ENCODE measurements at places on chromosomes 11 and 22.

DNA sequence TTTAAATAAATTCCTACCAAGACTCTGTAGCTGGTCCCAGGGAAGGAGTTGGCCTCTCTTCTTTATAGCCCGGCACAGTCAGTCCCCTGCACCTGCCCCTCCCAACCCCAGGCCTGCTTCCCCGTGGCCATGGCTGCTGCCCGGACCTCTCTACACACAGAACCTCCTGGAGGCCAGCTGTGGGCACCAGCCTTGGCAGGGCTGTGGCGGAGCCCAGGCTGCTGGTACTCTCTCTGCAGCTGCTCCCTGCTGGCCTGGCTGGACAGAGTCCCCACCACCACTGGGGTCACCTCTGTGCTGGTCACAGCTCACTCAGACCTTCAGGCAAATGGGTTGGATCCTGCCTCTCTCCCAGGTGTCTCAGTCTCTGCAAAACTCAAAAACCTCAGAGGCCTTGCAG lies 69.3 kb downstream of the LRP5 start:
- H3K27ac ChIP-seq: no peak overlapping the region
- H3K4me3 ChIP-seq: no peak overlapping the region
- no peak for DNase-seq
- H3K36me3 ChIP-seq: no peaks in the 10 kb centered on the region
- H3K27me3 ChIP-seq: no peaks in the 10 kb centered on the region
- no peaks in the 10 kb centered on the region for H3K4me1 ChIP-seq

DNA sequence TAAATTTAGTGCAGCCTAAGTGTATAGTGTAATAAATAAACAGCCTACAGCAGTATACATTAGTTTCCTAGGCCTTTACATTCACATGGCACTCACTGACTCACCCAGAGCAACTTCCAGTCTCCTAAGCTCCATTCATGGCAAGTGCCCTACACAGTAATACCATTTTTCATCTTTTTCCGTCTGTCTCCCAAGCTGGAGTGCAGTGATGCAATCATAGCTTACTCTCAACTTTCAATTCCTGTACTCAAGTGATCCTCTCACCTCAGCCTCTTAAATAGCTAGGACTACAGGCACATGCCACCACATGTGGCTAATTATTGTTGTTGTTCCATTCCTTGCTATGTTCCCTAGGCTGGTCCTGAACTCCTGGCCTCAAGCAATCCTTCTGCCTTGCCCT lies 54.4 kb downstream of the FCHSD2 start:
- no peak overlapping the region for H3K4me3 ChIP-seq
- no peaks in the 10 kb centered on the region for H3K27me3 ChIP-seq
- no peak overlapping the region for H3K27ac ChIP-seq
- DNase-seq: no peak
- no peaks in the 10 kb centered on the region for H3K4me1 ChIP-seq
- no peaks in the 10 kb centered on the region for H3K36me3 ChIP-seq

DNA sequence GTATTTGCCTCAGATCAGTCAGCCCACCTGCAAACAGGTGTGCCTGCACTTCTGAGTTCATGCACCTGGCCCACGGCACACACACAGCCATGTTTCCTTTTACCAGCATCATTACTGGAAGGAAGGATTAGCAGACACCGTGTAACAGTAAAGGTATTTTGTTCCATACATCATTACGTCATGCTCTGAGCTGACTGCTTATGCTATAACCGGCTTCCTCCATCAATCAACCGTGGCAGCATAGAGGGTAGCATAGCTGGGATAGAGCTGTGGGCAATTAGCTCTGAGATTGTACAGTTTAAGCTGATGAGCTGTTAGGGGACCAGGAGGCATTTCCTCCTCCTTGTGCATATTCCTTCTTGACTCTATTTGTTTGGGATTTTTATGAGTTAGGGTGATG lies 102.4 kb downstream of the ME3 start:
- no peak overlapping the region for H3K4me3 ChIP-seq
- no peak overlapping the region for H3K27ac ChIP-seq
- no peak for DNase-seq
- no peaks in the 10 kb centered on the region for H3K36me3 ChIP-seq

DNA sequence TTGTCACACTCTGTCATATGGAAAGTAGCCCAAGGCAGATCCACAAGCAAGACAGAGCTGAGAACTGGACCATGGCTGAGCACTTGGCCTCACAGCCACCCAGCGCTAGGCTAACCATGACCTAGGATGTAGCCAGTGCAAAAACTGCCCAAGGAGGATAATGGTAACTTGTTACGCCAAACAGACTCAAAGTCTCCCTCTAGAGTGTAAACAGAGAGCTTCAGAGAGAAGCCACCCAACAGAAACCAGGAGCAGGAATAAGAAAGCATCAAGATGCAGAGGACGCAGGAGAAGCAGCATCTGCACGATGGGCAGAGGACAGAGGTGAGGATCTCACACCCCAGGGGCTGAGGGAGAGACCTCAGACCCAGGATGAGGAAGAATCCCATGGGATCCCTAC lies 97.9 kb downstream of the RCN1 start:
- H3K4me3 ChIP-seq: no peak overlapping the region
- no peaks in the 10 kb centered on the region for H3K4me1 ChIP-seq
- H3K27me3 ChIP-seq: no peaks in the 10 kb centered on the region
- no peak for DNase-seq
- H3K27ac ChIP-seq: no peak overlapping the region
- no peaks in the 10 kb centered on the region for H3K36me3 ChIP-seq

DNA sequence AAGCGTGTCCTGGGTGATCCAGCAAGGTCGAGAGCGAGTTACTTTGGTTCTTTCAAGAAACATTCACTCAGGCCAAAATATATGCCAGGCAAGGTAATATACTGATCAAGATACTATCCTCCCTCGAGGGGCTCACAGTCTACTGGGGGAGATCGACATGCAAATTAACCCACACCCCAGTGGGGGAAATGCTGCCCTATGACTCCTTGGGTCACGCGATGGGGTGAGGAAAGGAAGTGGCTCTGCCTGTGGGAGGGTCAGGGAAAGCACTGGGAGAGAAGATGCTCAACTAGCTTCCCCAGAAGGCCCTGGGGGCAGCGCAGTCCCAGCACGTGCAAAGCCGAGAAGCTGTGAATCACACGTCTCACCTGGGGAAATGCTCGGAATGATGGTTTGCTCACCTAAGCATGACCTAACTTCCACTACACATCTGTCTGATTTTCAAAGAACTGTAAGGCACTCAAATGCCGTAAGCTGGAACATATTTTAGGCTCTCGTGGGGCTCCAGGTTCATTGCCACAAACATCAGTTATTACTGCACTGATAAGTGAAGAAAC lies 130.7 kb downstream of the RCN1 start:
- no peaks in the 10 kb centered on the region for H3K27me3 ChIP-seq
- no peaks in the 10 kb centered on the region for H3K4me1 ChIP-seq

DNA sequence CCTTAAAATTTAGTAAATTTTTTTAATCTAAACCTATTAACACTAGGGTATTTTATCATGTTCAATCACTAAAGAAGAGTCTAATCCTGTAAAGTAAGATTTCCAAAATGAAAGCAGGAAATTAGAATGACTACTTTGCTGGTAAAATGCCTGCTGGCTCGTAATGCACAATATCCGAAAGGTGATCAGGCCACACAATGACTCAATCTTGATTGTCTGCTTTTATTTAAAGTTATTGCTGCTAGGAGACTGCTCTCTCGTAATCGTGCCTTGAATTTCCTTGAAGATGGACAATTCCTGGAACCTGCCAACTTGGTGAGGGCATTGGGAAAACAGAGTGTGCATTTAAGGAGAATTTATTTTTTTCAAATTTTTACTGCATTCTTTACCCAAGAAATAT lies 1786.5 kb upstream of the RAG2 start:
- H3K4me1 ChIP-seq: no peaks in the 10 kb centered on the region
- no peak overlapping the region for H3K27ac ChIP-seq
- no peaks in the 10 kb centered on the region for H3K27me3 ChIP-seq
- DNase-seq: no peak

GRCh38 chr11:96188243-96189006 lies 154.6 kb downstream of the MAML2 start:
- no peak for DNase-seq
- no peaks in the 10 kb centered on the region for H3K27me3 ChIP-seq
- no peaks in the 10 kb centered on the region for H3K36me3 ChIP-seq
- no peak overlapping the region for H3K27ac ChIP-seq

- H3K36me3 ChIP-seq: no peaks in the 10 kb centered on the region
- H3K27me3 ChIP-seq: no peaks in the 10 kb centered on the region
- peak overlapping the region; percentile 95 for H3K27ac ChIP-seq
- peaks cover 30% of the 10 kb centered on the region for H3K4me1 ChIP-seq
Measured at GRCh38 chr22:37121887-37122591, 12.5 kb upstream of the TMPRSS6 start.

DNA sequence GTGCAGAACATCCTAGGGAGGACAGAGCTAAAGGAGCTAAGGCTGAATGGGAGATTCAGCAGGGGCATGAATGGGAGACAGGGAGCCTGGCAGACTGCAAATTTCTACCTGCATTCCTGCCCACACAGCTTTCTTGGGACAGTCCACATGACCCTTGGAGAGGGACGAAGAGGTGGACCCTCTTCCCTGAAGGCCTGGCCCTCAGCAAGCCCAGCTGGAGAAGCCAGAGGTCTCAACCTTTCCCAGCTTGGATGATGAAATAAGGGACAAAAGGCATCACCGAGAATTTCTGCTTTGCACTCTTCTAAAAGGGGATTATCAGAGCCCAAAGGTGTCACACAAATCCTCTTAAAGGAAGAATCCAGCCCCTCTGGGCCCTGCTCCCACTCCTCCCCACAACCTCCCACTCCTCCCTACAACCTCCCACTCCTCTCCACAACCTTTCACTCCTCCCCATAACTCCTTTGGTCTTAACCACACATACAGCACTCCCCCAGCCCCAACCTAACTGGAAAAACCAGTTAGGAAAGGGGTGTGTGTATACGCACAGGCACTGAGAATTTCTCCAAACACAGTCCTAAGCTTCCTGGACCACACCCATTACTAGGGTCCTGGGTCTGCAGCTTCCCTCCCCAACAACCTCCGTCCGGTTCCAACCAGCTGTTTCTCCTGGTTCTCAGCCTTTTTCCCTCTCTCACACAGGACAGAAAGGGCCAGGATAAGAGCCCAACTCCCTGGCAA lies 38.4 kb downstream of the RPL27A start:
- no peak overlapping the region for H3K4me3 ChIP-seq
- H3K27me3 ChIP-seq: no peaks in the 10 kb centered on the region
- no peak overlapping the region for H3K27ac ChIP-seq

DNA sequence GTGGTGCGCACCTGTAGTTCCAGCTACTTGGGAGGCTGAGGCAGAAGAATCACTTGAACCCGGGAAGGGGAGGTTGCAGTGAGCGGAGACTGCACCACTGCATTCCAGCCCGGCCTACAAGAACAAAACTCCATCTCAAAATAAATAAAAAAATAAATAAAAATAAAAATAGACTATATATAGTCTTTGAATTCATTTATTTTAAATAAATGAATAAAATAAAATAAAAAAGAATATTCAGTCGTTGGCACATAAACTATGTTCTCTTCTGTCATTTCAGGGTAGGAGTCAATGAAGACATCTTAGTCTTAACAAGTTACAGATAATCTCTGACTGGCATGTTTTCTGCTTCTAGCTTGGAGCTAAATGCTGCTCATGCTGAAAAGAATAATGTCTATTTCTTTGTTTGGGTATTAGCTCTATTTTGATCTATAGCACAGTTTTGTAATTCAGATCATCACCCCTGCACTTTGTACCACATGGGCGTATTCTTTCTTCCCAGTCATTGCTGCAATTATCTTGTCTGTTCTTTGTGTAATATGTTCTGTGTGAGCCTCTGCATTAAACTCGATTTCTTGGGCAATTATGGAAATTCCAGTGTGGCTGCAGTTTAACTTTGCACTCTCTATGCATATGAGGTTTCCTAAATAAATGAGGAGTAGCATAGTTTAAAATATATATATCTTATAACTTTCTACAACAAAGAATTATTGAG lies 1.4 kb upstream of the MS4A14 start:
- H3K27ac ChIP-seq: no peak overlapping the region
- H3K4me1 ChIP-seq: no peaks in the 10 kb centered on the region
- no peak overlapping the region for H3K4me3 ChIP-seq
- no peak for DNase-seq
- H3K27me3 ChIP-seq: no peaks in the 10 kb centered on the region
- H3K36me3 ChIP-seq: no peaks in the 10 kb centered on the region

- H3K4me3 ChIP-seq: no peak overlapping the region
- no peak for DNase-seq
- no peaks in the 10 kb centered on the region for H3K36me3 ChIP-seq
- no peaks in the 10 kb centered on the region for H3K4me1 ChIP-seq
Measured at GRCh38 chr22:32323513-32324164, 34.0 kb upstream of the RFPL3 start.

DNA sequence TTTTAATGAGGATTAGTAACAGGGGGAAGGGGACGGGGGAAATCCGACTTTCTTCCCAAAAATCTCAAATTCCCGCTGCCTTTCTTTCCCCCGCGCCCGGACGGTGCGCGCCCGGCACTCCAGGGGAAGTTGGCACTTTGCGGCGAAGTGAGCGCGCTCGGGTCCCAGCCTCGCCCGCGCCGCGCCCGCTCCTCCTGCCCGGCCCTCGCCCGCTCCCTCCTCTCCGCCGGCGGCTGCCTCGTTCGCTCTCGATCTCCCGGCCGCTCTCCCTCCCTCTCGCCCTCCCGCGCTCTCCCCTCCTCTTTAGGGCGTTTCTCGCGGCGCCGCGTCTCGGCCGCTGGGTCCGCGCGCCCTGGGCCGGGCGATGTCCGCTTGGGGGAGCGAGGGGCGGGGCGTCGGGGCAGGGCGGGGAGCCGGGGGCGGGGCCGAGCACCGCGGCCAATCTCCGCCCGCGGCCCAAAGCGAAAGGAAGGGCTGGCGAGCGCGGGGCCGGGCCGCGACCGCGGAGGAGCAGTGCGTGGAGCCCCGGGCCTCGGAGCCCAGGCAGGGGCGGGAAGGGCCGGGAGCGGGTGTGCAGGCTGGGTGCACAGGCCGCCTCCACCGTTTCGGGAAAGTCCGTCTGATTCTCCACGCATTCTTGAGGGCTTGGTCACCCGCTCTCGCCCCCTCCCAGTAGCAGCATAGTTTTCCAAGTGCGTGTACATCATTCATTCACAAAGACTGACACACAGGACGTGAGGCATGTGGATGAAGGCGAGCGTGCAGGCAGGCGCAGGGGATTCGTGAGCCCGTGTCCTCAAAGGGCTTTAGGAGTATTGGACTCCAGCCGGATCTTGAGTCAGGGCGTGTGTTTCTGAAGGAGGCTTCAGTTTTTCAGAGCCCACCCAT lies 65.1 kb downstream of the ETS1 start:
- no peaks in the 10 kb centered on the region for H3K27me3 ChIP-seq
- peak overlapping the region; percentile 97 for H3K4me3 ChIP-seq
- peaks cover 29% of the 10 kb centered on the region for H3K36me3 ChIP-seq
- peaks cover 40% of the 10 kb centered on the region for H3K4me1 ChIP-seq
- peak; percentile 88 for DNase-seq

DNA sequence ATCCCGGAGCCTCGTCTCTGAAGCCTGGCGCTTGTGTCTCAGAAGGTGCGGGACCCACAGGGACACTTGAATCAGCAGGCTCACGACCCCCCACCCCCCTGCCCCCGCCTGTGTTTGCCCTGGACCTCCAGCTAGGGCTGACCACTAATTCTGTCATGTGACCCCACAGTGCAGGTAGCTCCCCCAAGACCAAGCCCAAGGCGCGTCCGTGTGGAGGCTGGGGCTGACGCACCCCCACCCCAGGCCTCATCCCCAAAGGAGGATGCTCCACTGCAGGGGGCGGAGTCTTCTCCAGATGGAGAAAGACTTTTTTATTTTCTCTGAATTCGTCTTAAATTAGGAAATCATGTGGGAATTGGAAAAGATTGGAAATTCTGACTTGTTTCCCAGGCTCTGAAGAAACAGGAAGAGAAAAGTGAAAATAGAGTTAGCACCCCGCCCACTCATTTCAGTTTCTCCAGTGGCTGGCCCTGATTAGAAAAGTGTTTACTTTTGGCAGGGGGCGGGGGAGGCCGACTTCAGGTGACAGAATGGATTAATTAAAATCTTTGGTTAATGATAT lies 1.0 kb upstream of the RELA start:
- peaks cover 28% of the 10 kb centered on the region for H3K36me3 ChIP-seq
- H3K4me1 ChIP-seq: peaks cover 22% of the 10 kb centered on the region
- H3K27me3 ChIP-seq: no peaks in the 10 kb centered on the region
- no peak for DNase-seq
- H3K4me3 ChIP-seq: peak overlapping the region; percentile 97

All from CD8-positive, alpha-beta memory T cell (primary cell).